Temporal lobe (tissue), 4 donors: ENCODE measurements at places on chromosomes 12 and 14. TPM values are rescaled to one million over a fixed set of nuclear protein-coding genes. Genes with fewer than 3 reads are reported as not detected.

AKAP3 gene
- 1.5 TPM for total RNA-seq

TAS2R31 gene
- 11.1 TPM for total RNA-seq

CLEC2A gene
- 0.25 TPM for total RNA-seq

VIPAS39 gene
- 22.6 TPM for total RNA-seq

CMA1 gene
- total RNA-seq = not detected

TBX3 gene
- 1.5 TPM for total RNA-seq

ANGEL1 gene
- total RNA-seq = 8.6 TPM

DHRS2 gene
- not detected for total RNA-seq

PTHLH gene
- total RNA-seq = under 0.01 TPM

RND1 gene
- 27.5 TPM for total RNA-seq

GPX2 gene
- not detected for total RNA-seq

SLC2A14 gene
- total RNA-seq = under 0.01 TPM

KRT85 gene
- not detected for total RNA-seq

LGMN gene
- total RNA-seq = 26.1 TPM

RFX4 gene
- total RNA-seq = 6.4 TPM

CPNE6 gene
- total RNA-seq = 46.2 TPM

NUAK1 gene
- total RNA-seq = 35.2 TPM

NYNRIN gene
- total RNA-seq = 14.5 TPM

CFAP251 gene
- 3.0 TPM for total RNA-seq

GUCY2C gene
- under 0.01 TPM for total RNA-seq

CIDEB gene
- 3.0 TPM for total RNA-seq

ENDOU gene
- not detected for total RNA-seq

AJUBA gene
- 2.0 TPM for total RNA-seq

PIK3C2G gene
- 0.74 TPM for total RNA-seq

CD69 gene
- total RNA-seq = 0.25 TPM

ACOT6 gene
- total RNA-seq = not detected

TMEM63C gene
- total RNA-seq = 11.1 TPM

TESPA1 gene
- total RNA-seq = under 0.01 TPM

ZNF891 gene
- 6.6 TPM for total RNA-seq

GPR135 gene
- 6.4 TPM for total RNA-seq

SRGAP1 gene
- 38.8 TPM for total RNA-seq

AICDA gene
- total RNA-seq = not detected

MYF5 gene
- not detected for total RNA-seq

AQP2 gene
- not detected for total RNA-seq

MYO1H gene
- total RNA-seq = 0.25 TPM

GTF2H3 gene
- 23.8 TPM for total RNA-seq

ISM2 gene
- total RNA-seq = 0.49 TPM

PTPRR gene
- total RNA-seq = 12.8 TPM

TEX52 gene
- not detected for total RNA-seq

IFNG gene
- total RNA-seq = not detected

CCDC177 gene
- 4.2 TPM for total RNA-seq

TPH2 gene
- not detected for total RNA-seq

RNASE7 gene
- not detected for total RNA-seq

LIN7A gene
- 28.5 TPM for total RNA-seq

CDK4 gene
- total RNA-seq = 47.7 TPM

CSRP2 gene
- 359 TPM for total RNA-seq

KIF21A gene
- 154 TPM for total RNA-seq
